ENCODE measurements at places on chromosomes 5 and 9. TPM values are rescaled to one million over a fixed set of nuclear protein-coding genes. Genes with fewer than 3 reads are reported as not detected.

MEF2C gene
- 57.5 TPM for total RNA-seq

- no peak overlapping the region for H3K27ac ChIP-seq
- no peak overlapping the region for H3K4me3 ChIP-seq
- no peak for DNase-seq
- H3K4me1 ChIP-seq = no peaks in the 10 kb centered on the region
Measured at GRCh38 chr9:32264170-32264864, 120.1 kb upstream of the ACO1 start.

GRCh38 chr5:173645437-173645807, 29.0 kb upstream of the BOD1 start:
- no peaks in the 10 kb centered on the region for H3K4me1 ChIP-seq
- no peaks in the 10 kb centered on the region for H3K27me3 ChIP-seq
- no peak for DNase-seq
- H3K27ac ChIP-seq = no peak overlapping the region

NMUR2 gene
- not detected for total RNA-seq

DNA sequence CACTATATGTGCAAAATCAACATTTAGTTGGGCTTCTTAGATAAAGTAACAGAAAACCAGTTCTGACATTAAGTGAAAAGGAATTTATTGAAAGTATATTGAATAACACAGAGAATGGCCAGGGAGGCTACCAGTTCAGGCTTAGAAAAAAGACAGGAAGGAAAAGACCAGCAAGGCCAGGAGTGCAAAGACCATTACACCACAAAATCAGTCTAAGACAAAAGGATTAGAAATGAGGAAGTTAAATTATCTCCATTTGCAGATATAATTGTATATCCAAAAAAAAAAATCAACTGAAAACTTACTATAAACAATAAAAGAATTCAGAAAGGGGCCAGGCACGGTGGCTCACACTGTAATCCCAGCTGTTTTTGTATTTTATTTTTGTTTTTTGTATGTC, 4.8 kb upstream of the TEX10 start:
- no peak overlapping the region for H3K27ac ChIP-seq
- H3K4me1 ChIP-seq = peaks cover 3% of the 10 kb centered on the region
- no peaks in the 10 kb centered on the region for H3K36me3 ChIP-seq
- no peak overlapping the region for H3K4me3 ChIP-seq

GRCh38 chr5:40828021-40828631, 6.9 kb downstream of the RPL37 start:
- no peak for DNase-seq
- H3K27ac ChIP-seq = no peak overlapping the region
- peaks cover 73% of the 10 kb centered on the region for H3K36me3 ChIP-seq

PCDHB10 gene
- total RNA-seq = 2.0 TPM

DNA sequence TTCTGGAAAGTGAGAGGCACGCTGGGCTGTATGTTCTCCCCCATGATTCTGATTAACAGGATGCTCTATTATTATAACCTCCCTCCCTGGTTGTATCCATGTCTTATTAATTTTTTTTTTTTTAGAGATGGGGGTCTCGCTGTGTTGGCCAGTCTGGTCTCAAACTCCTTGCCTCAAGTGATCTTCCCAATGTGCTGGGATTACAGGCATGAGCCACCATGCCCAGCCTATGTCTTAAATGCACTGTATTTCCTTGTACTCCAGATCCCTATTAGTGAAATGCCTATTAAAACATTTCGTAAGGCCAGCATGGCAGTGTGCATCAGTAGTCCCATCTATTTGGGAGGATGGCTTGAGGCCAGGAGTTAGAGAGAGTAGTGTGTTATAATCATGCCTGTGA, 7.0 kb downstream of the TIGD6 start:
- H3K27ac ChIP-seq = no peak overlapping the region
- no peak overlapping the region for H3K4me3 ChIP-seq
- no peak for DNase-seq
- no peaks in the 10 kb centered on the region for H3K27me3 ChIP-seq

PDE8B gene
- 64.5 TPM for total RNA-seq
